Activated T-cell treated with anti-CD3 and anti-CD28 coated beads, Interleukin-2, amount 50 U/mL, for 24 hours (primary cell): ENCODE measurements at places on chromosomes 11 and 22.

GRCh38 chr11:117900720-117901440, 24.4 kb upstream of the FXYD6 start:
- DNase-seq: peak; percentile 20

DNA sequence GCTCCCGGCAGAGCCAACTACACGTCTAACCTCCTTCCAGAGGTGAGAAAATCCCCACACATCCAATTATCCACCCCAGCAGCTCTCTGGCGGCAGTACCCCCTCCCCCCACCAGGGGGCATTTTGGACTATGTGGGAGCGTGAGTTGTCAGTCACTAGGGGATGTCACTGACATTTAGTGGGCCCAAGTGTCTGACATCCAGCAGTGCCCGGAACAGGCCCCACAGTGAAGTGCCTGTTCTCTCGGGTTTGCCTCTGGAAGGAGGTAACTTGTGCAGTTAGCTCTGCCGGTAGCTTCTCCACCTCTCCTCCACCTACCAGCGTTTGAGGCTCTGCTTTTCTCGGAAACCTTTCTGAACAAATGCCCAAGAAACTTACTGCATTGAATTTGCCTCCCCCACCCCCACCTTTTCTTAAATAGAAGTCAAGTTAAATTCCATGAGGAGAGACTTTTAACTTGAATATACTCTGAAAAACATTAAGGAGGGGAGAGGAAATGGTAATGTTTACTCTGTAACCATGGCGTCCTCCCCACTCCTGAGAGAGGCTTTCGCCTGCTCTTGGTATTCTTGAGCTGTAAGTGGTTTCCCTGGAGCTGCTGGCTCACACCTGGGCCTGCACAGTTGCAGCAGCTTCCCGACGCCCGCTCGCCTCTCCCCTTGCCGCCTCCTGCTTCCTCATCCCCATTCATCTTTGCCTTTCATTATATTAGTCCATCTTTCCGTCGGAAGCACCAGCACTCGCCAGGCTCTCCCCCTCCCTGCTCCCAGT, 112.8 kb downstream of the WNT7B start:
- peak; percentile 85 for DNase-seq

DNA sequence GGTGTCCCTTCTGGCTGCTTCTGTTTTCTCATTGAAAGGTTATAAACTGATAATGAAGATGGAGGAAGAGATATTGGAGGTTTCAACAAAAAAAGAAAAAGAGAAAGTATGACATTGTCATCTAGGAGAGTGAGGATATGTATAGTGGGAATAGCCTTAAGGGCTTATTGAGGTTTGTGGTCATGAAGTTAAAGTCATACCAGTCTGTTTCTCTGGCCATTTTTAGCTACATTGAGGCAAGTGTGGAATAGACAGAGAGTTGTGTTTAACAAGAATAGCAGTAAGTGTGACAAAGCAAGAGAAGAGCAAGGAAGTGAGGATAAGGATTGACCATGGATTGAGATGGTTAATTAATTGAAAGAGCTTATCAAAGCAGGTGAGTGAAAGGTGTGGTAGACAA, 110.4 kb downstream of the ELP4 start:
- no peak for DNase-seq

DNA sequence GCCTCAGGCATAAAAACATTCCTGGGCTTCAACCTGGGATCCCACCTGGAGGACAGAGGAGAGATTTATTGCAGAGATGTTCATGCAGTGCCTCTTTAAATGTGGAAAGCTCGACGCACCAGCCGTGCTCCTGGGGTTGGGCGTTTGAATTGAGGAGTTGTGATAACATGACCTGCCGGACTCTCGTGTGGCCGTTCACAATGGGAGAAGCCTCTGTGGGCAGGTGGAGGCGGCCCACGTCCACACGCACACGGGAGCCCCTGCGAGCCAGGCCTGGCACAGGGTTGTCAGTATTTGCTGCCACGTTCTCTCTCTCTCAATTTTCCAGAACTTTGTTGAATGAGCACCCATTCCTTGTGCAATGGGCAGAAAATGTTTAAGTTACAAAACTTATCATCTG, 58.3 kb upstream of the PPARA start:
- DNase-seq: no peak

DNA sequence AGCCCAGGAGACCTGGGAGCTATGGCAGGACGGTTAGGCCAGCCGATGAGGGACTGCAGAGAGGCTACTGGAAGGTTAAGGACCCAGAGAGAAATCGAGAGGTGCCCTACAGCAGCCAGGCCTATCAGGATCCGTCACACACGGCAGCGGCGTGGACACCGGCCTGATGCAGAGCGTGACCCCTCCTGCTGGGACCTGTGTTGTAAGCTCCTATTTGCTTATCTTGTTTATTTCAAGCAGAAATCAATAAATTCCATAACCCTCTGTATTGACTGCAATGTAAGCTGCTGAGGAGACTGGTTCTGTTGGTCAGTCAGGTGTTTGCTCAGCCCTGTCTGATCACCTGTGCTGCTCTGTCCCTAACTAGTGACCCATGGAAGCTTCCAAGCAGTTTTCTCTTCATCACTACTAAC, 39.9 kb downstream of the PPP2R1B start:
- DNase-seq: no peak

- no peak for DNase-seq
Measured at GRCh38 chr11:128304666-128305485, 282.5 kb downstream of the ETS1 start.

DNA sequence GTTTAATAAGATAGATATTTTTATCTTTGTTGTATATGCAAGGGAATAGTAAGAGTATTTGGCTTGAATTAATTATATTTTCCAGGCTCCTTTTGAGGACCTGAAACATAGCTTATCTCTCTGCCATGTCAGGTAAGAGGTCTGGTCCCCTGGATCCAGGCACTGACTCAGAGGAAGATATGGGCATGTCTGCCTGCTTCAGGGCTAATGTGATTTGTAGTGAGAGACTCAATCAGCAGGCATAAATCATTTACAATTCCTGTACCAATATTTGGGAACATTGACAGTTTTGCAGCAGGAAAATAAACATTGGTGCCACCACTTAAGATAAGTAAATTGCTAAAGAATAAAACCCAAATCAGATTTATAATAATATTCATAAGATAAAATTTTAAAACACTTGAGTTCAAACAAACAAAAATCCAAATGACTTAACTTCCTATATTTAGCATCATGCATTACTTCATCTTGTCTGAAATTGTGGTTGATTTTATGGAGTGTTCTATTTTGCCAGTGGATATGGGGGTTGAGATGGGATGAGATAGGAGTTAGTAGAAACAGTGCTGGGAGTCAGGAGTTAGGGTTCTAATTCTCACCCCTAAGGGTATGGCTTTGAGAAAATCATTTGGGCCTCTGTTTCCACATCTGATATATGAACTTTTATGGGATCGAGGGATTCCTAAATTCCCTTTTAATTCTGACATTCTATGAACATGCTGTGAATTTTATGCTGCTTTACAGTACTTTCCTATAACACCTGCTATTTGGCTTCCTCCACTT, 5.1 kb upstream of the CALCA start:
- no peak for DNase-seq

DNA sequence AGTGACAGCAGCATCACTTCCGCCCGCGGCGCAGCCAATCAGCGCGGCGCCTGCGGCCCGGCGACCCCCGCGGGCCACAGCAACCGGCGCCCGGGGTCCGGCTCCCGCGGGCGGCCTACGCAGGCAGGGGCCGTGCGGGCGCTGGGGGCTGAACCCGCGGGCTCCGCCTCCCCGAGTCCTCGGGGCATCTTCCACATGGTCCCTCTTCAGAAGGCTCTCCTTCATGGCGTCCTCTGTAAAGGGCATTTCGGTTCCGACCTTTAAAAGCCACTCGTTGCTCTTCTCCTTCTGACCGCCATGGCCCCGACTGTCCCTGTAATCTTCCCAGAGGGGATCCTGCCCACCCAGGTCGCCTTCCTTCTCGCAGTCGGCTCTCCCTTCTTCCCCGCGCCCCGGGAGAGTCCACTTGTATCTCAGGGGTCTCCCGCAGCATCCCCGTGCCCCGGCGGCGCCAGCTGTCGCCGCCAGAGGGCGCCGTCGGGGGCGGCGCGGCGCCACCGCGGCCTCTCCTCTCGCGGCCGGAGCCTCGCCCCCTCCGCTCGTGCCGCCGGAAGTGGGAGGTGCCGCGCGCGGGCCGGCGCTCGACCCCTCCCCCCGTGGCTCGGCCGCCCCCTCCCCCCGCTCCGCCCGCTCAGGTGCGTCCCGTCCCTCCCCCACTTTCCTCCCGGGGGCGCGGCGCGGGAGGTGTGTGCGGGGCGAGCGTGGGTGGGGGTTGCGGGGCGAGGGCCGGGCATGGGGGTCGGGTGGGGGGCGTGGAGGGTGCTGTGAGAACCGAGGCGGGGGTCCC, at the start of gene RNF214:
RNF214 (plus strand) TSS at position 580 of the 787 bp plus-strand sequence. CDS start 1,602 bp downstream, outside the sequence.
- peak; percentile 89 for DNase-seq

DNA sequence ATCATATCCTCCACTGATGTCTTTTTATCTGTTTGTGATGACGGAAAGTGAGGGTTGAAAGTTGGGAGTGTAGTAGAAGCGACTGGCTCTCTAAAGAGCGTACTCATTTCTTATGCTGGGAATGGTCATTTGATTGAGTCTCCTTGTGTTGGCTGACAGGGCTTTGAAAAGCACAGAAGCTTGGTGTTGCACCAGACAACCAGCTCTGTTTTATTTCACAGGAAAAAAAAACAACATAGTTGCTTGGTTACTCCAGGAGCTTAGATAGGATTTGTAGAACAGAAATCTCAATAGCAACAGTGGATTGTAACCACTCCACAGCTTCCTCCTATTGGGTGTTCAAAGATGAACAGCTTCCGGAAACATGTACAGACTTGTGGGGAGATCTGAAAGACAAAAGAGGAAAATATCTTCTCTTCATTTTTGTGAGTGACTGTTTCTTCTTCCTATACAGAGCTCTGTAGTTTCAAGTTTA, 2.7 kb downstream of the RBM14 start:
- no peak for DNase-seq

GRCh38 chr11:8959546-8960166, 4.6 kb downstream of the TMEM9B start:
- DNase-seq: no peak

DNA sequence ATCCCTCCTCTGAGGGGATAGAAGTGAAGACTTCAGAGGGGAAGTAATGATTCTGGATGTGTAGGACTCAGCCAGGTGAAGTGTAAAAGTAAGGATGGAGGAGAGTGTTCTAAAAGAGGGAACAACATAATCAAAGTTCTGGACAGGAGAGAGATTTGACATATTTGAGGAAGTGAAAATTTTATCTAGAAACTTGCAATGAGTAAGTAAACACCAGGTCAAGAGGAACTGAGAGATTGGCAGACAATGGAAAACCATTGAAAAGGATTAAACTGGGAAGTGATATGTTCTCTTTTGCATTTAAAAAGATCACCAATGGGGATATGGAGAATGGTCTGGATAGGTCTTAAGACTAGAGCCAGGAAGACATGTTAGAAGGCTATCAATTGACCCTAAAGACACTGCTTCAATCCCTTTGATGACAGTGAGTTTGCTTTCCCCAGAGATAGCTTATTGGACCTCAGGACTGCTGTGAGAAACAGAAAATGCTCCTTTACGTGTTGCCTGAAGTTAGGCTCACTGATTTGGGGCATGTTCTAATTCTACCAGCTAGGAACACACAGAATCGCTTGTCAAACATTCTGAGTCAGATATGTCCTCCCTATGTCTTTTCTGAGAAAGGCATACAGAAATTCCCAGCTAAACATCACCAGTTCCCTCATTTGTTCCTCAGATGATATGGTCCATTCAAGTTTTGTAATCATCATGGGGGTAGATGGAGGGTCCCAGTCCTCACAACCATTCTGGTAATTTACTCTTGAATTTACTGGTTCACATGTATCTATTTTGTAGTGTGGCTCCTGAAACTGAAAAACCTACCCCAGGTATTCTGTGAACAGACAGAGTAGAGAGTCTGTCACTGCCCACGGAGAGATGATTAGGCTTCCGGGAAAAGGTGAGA, 144.9 kb downstream of the MAML2 start:
- DNase-seq: no peak

- no peak for DNase-seq
Measured at GRCh38 chr11:8697054-8697453, 14.5 kb downstream of the RPL27A start.

- no peak for DNase-seq
Measured at GRCh38 chr11:95299078-95299679, 68.2 kb upstream of the SESN3 start.

DNA sequence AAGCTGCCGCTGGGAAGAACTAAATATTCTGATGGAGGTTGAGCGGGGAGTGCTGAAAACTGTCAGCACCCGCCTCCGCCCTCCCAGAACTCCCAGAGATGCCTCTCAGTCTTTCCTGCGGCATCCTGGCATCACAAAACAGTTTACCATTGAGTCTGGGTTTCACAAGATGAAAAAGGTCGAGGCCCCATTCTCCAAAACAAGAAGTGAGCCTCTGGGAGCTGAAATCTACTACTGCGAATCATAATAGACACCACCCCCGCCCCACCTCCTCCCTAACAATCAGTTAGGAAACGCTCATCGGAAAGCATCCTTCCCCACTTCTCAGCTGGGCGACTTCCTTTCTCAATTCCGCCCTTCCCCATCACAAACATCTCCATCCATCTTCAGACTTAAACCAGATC, 1.0 kb downstream of the SUN2 start:
- DNase-seq: no peak

- no peak for DNase-seq
Measured at GRCh38 chr11:25396847-25397246, 900.0 kb downstream of the LUZP2 start.

GRCh38 chr11:122213171-122213570, 97.2 kb upstream of the BLID start:
- no peak for DNase-seq

- no peak for DNase-seq
Measured at GRCh38 chr11:62832336-62833234, at the start of gene TEX54. TEX54 (minus strand) TSS chr11:62832841.

DNA sequence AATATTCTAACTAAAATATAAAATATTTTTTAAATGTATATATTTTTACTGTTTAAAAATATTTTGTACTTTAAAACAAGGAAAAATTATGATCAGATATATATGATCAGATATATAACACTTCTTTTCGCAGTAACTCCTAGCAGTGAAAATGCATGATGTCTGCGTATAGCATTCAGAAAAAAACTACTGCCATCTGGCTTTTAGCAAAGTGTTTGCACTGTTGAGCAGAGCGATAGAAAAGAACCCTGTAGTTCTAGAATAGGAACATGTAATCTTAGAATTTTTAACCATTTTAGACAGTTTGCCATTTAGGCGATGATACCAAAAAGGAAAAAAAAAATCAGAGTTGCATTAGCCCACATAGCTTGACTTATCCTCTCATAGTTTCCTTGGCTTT, 370.4 kb upstream of the ANO3 start:
- no peak for DNase-seq
